Activated CD8-positive, alpha-beta T cell treated with anti-CD3 and anti-CD28 coated beads for 36 hours (primary cell): ENCODE measurements at places on chromosomes 7 and 10. TPM values are rescaled to one million over a fixed set of nuclear protein-coding genes. Genes with fewer than 3 reads are reported as not detected.

The ZNF92 gene
- 13.8 TPM for total RNA-seq

- no peaks in the 10 kb centered on the region for H3K27me3 ChIP-seq
- no peaks in the 10 kb centered on the region for H3K36me3 ChIP-seq
- no peaks in the 10 kb centered on the region for H3K4me1 ChIP-seq
- DNase-seq: no peak
- no peak overlapping the region for H3K4me3 ChIP-seq
These were observed 589.9 kb upstream of the MGMT start for GRCh38 chr10:128877141-128877540.

DNA sequence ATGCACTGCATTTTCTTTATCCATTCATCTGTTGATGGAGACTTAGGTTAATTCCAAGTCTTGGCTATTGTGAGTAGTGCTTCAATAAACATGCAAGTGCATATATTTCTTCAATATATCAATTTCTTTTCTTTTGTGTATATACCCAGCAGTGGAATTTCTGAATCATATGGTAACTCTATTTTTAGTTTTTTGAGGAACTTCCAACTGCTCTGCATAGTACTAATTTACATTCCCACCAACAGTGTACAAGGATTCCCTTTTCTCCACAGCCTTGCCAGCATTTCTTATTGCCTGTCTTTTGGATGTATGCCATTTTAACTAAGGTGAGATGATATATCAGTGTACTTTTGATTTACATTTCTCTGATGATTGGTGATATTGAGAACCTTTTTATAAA is 145.2 kb downstream of the LYZL1 start:
- DNase-seq: no peak
- H3K27ac ChIP-seq: no peak overlapping the region
- H3K27me3 ChIP-seq: no peaks in the 10 kb centered on the region
- H3K4me3 ChIP-seq: no peak overlapping the region

GRCh38 chr7:106346678-106347217 is 62.0 kb upstream of the NAMPT start:
- peak; percentile 75 for DNase-seq
- peaks cover 52% of the 10 kb centered on the region for H3K4me1 ChIP-seq
- peaks cover 68% of the 10 kb centered on the region for H3K36me3 ChIP-seq
- H3K4me3 ChIP-seq: peak overlapping the region; percentile 67

DNA sequence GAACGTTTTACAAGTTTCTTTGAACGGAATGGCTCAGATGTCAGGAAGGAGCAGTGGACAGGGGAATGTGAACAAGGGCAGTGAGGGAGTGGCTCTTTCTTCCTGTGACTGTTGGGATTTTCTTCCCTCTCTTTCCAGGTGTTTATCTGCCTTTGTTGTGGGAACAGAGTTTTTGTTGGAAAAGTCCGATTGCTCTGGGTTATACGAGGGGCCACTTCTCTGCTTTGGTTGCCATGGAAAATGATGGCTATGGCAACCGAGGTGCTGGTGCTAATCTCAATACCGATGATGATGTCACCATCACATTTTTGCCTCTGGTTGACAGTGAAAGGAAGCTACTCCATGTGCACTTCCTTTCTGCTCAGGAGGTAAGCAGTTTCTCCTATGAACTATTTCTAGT is 41.4 kb downstream of the ZRANB1 start:
- DNase-seq: no peak
- peaks cover 44% of the 10 kb centered on the region for H3K36me3 ChIP-seq
- no peak overlapping the region for H3K4me3 ChIP-seq
- no peaks in the 10 kb centered on the region for H3K27me3 ChIP-seq
- peaks cover 20% of the 10 kb centered on the region for H3K4me1 ChIP-seq

The CBX3 gene
- 320 TPM for total RNA-seq

DNA sequence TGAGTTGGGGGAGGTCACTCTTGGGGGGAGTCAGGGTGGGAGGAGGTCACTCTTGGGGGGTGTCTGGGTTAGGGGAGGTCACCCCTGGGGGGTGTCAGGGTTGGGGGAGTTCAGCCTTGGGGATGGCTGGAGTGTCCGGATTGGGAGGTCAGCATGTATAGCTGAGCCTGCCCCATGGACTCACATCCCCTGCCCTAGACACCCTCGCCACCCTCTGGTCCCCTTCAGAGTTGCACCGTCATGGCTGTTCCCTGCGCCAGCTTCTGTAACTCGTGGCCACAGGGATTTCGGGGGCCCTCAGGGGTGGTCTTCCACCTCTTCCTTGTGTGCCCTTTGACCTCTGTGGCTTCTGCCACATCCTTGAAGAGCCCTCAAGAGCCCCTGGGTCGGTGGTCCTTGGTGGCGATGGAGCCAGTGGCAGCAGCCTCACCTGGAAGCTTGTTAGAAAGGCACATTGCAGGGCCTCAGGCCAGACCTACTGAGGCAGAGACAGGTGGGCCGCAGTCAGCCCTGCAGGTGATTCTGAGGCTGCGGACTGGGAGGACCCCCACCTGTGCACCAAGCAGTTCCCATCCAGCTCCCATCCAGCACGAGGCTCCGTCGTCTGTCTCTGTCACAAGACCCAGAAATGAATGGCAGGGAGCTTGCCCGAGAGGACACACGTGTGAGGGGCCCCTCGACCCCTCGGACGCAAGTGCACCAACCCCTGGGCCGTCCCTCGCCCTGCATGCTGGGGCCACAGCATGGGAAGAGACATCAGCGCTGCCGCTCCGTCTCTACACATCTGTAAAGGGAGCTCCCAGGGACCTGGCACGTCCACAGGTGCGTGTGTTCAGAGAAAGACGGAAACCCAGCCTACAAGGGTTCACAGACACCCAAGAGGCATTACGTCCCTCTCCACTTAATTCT is 44.7 kb upstream of the SUN1 start:
- no peak overlapping the region for H3K27ac ChIP-seq
- no peaks in the 10 kb centered on the region for H3K4me1 ChIP-seq
- H3K4me3 ChIP-seq: no peak overlapping the region
- no peaks in the 10 kb centered on the region for H3K27me3 ChIP-seq

The CALHM2 gene
- 7.6 TPM for total RNA-seq

The MEOX2 gene
- not detected for total RNA-seq

GRCh38 chr7:134477954-134478353 is 19.1 kb upstream of the AKR1B1 start:
- H3K36me3 ChIP-seq: no peaks in the 10 kb centered on the region
- H3K4me1 ChIP-seq: no peaks in the 10 kb centered on the region
- no peak overlapping the region for H3K27ac ChIP-seq
- no peak for DNase-seq

The CCL24 gene
- total RNA-seq: not detected

The BEND7 gene
- not detected for total RNA-seq

DNA sequence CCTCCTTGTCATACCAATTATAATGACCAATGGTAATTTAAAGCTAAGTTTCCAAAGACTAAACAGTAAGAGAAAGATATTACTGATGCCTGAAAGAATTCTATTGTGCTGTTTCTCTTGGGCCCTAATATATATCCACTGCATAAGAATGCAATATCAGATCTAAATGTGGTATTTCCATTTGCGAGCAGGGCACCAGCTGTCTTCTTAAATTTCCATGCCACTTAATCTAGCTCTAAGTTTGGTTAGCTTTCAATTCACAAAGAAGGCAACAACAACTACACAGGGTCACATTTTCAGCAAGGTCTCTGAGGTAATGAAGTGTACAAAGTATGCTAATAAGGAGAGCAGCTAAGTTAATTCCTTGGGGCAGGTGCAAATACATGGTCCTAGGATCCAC is 315.7 kb downstream of the GPR37 start:
- no peak overlapping the region for H3K4me3 ChIP-seq
- DNase-seq: no peak
- no peaks in the 10 kb centered on the region for H3K27me3 ChIP-seq
- no peak overlapping the region for H3K27ac ChIP-seq
- no peaks in the 10 kb centered on the region for H3K36me3 ChIP-seq

The AP5Z1 gene
- 21.3 TPM for total RNA-seq

- H3K27ac ChIP-seq: peak overlapping the region; percentile 26
- DNase-seq: peak; percentile 51
- peaks cover 21% of the 10 kb centered on the region for H3K4me1 ChIP-seq
- no peak overlapping the region for H3K4me3 ChIP-seq
These were observed 136.9 kb downstream of the KCNMA1 start for GRCh38 chr10:77500754-77501151.

DNA sequence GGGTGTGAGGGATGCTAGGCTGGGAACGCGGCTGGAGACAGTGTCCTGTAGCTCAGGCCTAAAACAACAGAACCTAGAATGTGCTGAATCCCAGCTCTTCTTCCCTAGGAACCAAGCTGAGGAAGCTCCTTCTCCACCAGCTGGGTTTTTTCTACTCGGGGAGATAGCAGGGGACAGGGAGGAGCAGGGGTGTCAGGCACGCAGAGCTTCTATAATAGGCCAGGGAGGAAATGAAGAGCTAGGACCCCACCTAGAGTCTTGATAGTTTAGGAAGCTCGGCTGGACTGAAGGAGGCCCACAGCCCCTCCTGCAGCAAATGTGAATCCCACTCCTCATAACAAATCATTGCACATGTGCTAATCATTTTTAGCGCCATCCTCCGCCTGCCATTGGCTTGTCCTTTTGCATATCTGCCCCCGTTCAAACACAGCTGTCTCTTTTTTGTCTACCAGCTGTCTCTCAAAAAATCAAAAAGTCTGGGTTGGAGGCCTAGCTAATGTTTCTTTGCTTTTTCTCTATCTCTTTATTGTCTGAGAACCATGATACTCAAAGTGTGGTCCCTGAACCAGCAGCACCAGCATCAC is 24.1 kb upstream of the FAM180A start:
- peak overlapping the region; percentile 45 for H3K27ac ChIP-seq
- H3K4me1 ChIP-seq: no peaks in the 10 kb centered on the region
- H3K4me3 ChIP-seq: no peak overlapping the region
- H3K27me3 ChIP-seq: peaks cover 2% of the 10 kb centered on the region
- DNase-seq: no peak
- no peaks in the 10 kb centered on the region for H3K36me3 ChIP-seq

GRCh38 chr10:118669020-118669791 is 73.8 kb upstream of the PRLHR start:
- DNase-seq: peak; percentile 22
- no peaks in the 10 kb centered on the region for H3K27me3 ChIP-seq
- no peak overlapping the region for H3K4me3 ChIP-seq

- peaks cover 14% of the 10 kb centered on the region for H3K27me3 ChIP-seq
- peaks cover 2% of the 10 kb centered on the region for H3K36me3 ChIP-seq
- peaks cover 6% of the 10 kb centered on the region for H3K4me1 ChIP-seq
- H3K27ac ChIP-seq: no peak overlapping the region
- DNase-seq: peak; percentile 48
These were observed 45.5 kb upstream of the ZNRF2 start for GRCh38 chr7:30238721-30239441.

DNA sequence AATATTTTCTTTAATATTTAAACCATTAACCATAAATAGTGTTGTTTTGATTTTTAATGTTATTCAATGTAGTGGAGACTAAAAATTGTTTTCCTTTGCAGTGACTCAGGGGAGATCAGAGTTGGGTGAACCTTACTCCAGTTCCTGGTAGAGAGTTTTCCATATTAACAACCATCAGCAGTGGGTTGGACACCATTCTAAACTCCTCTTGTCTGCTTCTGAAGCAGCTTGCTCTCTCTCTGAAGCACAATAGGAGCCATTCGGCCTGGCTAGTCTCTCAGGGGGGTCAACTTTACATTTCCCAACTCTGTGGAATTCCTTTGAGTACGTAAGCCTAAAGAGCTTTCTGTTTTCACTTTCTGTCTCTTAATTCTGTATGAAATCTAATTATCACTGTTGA is 9.4 kb upstream of the NRG3 start:
- H3K27me3 ChIP-seq: peaks cover 2% of the 10 kb centered on the region
- no peak overlapping the region for H3K27ac ChIP-seq
- DNase-seq: no peak
- no peak overlapping the region for H3K4me3 ChIP-seq

DNA sequence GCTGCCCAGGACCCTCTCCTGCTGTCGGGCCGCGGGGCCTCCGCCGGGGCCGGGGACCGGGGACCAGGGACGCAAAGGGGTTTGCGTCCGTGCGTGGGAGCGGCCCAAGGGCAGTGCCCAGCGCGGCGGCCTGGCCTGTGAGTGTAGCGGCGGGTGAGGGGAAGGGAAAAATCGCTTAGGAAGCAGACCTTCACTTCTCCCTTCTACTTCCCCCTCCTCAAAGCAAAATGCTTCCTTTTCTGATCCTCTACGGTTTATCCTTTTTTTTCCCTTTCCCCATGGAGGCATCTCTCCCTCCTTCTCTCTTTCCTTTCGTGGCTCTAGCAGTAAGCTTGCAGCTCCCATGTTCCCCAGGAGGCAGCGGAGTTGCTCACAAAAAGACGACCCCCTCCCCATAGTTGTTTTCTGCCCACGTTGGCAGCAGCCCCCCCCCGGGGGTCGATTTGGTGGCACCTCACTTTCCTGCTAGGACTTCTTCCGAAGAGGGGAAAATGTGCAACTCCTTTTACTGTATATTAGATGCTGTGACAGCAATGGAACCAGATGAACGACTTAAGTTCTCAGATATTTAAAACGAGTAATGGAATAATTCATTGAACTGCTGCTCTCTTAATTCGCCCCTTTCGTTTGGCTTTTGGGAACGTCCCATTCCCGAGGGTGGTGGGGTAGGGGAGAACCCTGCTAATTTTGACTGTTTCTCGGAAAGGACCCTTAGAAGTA is 724 bp downstream of the CAPZA2 start:
- peak overlapping the region; percentile 94 for H3K27ac ChIP-seq
- peak overlapping the region; percentile 97 for H3K4me3 ChIP-seq
- H3K36me3 ChIP-seq: peaks cover 7% of the 10 kb centered on the region
- peak; percentile 13 for DNase-seq
- H3K4me1 ChIP-seq: peaks cover 36% of the 10 kb centered on the region
- H3K27me3 ChIP-seq: peaks cover 3% of the 10 kb centered on the region

DNA sequence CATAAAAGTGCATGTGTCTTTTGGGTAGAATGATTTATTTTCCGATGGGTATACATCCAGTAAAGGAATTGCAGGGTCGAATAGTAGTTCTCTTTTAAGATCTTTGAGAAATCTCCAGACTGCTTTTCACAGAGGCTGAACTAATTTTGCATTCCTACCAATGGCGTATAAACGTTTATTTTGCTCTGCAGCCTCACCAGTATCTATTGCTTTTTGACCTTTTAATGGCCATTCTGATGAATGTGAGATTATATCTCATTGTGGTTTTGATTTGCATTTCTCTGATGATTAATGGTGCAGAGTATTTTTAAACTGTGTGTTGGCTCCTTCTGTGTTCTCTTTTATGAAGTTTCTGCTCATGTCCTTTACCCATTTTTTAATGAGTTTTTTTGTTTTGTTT is 1020.1 kb downstream of the NXPH1 start:
- H3K27ac ChIP-seq: no peak overlapping the region
- no peak overlapping the region for H3K4me3 ChIP-seq
- H3K4me1 ChIP-seq: no peaks in the 10 kb centered on the region
- no peaks in the 10 kb centered on the region for H3K36me3 ChIP-seq
- no peaks in the 10 kb centered on the region for H3K27me3 ChIP-seq

- peaks cover 8% of the 10 kb centered on the region for H3K4me1 ChIP-seq
- no peak for DNase-seq
- no peak overlapping the region for H3K27ac ChIP-seq
- H3K4me3 ChIP-seq: no peak overlapping the region
- no peaks in the 10 kb centered on the region for H3K36me3 ChIP-seq
These were observed 60.6 kb downstream of the DNAH11 start for GRCh38 chr7:21603462-21603861.
